ENCODE measurements at places on chromosomes 5 and 9.

- no peak for DNase-seq
Observed at GRCh38 chr9:86128235-86128822, 29.0 kb upstream of the GOLM1 start.

DNA sequence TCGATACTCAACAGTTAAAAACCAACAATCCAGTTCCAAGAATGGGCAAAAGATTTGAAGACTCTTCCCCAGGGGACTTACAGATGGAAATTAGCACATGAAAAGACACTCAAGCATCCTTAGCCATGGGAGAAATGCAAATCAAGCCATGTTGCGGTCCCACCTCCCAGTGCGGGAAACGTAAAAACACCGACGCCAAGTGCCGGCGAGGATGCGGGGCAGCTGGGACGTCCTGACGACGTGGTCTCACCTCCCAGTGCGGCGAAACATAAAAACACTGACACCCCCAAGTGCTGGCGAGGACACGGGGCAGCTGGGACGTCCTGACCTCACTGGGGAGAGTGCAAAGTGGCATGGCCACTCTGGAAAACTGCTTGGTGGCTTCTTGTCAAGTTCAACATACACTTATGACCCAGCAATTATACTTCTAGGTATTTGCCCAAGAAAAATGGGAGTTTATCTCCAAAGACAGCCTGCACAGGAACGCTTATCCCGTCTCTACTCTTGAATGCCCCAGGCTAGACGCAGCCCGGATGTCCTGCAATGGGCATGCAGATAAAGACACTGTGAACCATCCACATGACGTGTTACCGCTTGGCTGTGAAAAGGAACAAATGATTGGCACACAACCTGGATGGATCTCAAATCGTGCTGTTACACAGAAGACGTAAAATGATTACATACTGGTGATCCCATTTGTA, 60.1 kb upstream of the UBAC1 start:
- DNase-seq = no peak

DNA sequence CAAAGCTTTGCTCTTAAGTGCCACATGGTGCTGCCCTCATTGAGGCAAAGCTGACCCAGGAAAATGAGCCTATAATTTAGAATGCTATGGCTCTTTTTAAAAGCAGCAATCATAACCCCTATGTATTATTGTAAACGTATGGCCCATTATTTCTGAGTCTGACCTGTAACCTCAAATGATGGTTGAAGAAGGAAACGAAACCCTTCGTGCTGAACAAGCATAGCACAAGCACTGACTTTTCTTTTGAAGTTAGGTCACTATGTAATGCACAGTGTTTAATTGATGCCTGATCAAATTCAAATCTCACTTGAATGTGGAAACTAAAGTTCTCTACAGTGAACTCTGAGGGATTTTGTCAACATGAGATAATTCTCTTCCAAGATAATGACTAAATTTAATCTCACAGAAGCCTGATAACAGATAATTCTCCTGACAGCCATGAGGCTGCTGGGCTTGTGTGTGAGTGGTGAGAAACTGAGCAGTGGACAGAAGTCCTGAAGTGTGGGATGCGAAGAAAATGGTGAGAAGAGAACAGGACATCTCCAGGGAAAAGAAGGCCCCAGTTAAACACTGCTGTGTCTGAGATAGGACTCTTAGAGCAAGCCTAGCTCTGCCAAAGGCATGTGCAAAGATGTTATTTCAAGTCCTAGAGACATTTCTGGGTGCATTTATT, 226.9 kb downstream of the MAN2A1 start:
- DNase-seq = no peak

GRCh38 chr9:16132513-16132912, 579.7 kb downstream of the CCDC171 start:
- no peak for DNase-seq

DNA sequence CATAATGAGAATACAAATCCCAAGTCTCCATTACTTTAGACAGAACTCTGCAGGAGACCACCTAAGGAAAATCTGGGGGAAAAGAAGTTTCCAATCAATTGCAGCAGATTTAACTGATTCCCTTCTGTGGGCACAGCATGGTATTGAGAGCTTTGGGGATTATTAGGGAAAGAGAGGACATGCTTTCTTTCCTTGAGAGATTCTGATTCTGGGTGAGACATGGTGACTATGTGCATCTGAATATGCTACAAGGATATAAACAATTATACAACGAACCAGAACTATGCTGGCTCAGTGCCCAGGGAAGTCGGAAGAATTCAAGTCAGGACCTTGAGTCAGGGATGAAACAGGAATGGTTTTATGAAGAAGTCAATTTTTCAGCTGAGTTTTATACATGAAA, 183.7 kb downstream of the PDE4D start:
- peak; percentile 7 for DNase-seq

DNA sequence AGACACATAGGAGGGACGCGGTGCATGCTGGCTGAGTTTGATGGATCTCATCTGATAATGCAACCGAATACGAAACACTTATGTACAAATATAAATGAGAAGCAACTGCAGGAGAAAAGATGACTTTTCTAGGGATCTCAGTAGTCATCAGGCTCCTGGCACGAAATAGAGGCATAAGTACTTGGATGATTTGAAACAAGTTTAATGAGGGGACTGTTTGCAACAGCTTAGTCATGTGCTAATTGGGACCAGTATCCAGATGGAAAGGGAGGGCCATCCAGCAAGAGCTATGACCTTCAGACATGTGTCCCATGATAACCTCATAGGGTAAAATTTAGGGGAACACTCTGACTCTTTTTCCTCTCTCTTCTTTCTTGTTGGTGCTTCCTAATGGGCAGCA, 123.0 kb downstream of the EGFLAM start:
- DNase-seq = no peak

- no peak for DNase-seq
Observed at GRCh38 chr5:158143081-158143480, 284.1 kb upstream of the CLINT1 start.

GRCh38 chr5:72234265-72234700, 85.8 kb downstream of the MRPS27 start:
- no peak for DNase-seq

DNA sequence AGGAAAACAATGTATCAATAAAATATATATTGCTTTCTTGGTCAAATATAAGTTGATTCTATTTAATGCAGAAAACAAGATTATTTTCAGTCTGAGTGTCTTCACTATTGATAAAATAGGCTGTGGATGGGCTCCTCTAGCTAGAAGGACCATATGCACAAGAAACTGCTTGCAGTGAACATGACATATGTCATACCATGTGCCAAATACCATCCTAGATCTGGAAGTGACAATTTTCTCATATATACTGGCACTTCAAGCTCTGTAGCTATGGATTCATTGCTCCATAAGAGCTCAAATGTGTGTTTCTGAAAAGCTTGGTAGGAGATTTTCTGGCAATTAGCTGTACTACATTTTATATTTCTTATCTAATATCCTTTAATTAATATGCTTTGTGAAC, 95.6 kb upstream of the CDH6 start:
- DNase-seq = no peak

DNA sequence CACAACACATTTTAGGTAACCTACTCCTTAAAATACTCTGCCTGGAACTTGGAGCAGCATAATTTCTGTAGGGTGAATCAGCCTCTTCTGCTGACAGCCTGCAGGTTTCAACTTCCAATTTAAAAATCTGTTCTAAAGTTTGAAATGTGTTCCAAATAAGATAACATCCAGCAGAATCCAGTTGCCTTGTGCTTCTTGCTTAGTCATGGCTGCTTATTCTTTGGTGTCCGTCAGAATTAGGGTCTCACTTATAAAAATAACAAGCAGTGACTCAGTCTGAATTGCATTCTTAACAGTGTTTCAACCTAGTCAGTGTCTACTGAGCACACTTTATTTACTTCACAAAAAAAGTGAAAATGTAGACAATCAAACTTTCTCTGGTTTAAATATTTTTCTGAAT, 3.7 kb downstream of the CDH6 start:
- DNase-seq = no peak

DNA sequence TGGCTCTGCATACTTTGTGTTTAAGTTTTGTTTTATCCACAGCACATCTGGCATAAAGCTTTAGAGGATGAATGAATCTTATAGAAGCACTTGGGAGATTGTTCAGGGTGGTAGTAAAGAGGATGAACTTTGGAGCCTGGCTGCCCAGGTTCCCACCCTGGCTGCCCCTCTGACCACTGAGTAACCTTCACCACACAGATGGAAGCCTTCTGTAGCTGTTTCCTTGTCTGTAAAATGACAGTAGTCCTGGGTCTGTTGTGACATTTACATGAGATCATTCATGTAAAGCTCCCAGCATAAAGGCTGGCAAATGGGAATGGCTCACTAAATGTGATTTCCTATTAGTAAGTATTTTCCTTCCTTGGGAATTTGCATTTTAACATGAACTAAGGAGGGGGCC, 85.7 kb upstream of the FAM169A start:
- DNase-seq = no peak

DNA sequence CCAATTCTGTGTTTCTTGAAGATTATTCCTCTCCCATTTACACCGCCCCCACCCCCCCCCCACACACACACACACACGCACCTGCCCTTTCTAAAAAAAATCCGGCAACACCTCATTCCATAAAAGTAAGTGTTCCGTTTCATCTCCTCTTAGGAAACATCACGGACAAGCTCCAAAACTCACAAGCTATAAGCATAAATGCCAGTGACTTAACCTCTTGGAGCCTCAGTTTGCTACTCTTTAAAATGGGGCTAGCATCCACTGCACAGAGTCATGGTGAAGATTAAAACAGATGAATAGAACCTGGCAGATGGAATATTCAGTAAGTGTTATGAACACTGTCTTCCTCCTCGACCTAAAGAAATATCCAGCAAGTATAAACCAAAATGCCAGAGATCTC, 70.5 kb downstream of the PCDH1 start:
- no peak for DNase-seq

Data from T1000 (cell line).